Esophagus squamous epithelium (tissue), 5 donors: ENCODE measurements at places on chromosomes 4 and X.

DNA sequence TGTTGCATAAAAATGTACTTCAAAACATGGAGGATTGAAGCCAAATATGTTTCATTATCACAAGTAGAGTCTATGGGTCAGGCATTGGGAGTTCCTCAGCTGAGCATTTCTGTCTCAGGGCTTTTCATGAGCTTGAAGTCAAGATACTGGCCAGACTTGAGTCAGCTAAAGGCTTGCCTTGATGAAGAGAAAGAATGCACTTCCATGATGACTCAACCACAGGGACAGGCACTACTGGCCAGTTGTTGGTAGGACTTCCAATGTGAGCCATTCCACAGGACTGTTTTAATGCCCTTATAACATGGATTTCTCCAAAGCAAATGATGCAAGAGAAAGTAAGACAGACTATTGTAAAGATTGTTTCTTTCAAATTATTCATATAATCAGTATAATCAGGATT is 895.6 kb downstream of the RAB28 start:
- DNase-seq: no peak

DNA sequence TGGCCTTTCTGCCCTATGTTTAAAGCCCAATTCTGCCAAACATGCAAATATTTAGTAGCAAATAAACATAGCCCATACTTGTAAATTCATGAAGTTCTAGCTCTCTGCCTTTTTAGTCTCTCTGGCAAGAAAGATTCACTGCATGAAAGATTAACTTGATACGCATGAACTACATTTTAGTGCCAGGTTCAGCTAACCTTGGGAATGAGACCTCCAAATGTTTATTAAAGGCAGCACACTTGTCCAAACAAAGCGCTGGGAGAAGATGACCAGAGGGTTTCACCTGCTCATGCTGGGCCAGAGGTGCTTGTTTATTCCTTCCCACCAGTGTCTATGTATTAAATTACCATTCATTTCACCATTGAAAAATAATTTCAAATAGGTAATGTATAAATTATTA is 44.5 kb upstream of the IL1RAPL1 start:
- no peak for DNase-seq

GRCh38 chrX:12824944-12825343 is 33.7 kb downstream of the PRPS2 start:
- no peak for DNase-seq

DNA sequence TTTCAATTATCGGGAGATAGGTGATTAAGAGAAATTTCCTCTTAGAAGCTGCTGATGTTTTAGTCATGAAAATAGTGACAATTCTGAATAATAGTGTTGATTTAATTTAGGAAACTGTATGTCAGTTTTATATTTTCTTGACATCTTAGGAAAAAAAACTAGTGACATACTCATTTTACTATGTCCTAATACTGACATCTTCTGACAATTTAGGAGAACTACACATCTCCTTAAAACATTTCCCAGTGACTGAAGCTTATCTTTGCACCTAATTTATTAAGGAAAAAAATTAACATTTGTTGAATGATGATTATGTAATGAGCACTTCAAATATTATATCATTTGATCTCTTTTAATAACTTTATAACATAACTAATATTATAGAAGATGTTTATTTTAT is 42.0 kb upstream of the RBMXL3 start:
- no peak for DNase-seq

- no peak for DNase-seq
Measured at GRCh38 chr4:176266026-176266425, 3.0 kb downstream of the ASB5 start.
